ENCODE measurements at places on chromosomes 11 and 22.

- DNase-seq, result peak; percentile 56
Measured at GRCh38 chr22:26592421-26592891, 2.5 kb upstream of the TPST2 start.

GRCh38 chr11:134030853-134031252 lies 38.0 kb upstream of the JAM3 start:
- DNase-seq, result no peak

DNA sequence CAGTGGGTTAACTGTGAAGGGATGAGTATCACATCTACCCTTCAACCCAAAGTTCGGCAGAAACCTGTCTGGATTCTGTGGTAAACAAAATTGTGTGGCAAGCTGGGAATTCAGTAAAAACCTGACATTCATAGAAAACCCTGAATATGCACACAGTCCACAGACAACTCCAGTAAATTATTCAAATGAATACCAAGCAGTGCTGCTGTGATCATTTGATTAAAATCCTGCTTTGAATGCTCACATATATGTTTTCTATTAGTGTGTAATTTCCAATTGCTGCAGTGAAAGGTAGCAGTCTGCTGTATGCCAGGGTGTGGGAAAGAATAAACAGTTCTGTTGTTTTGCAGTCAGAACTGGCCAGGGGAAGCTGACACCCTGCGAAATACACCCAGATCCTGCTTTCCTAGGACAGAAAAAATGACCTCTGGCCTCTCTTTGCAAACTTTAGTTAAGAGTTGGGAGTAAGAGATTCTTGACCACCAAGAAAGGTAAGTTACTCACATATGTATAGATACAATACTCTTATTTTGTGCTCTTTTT lies 217.8 kb downstream of the FAM76B start:
- DNase-seq, result no peak

GRCh38 chr11:64130618-64131017 lies 35.3 kb downstream of the MACROD1 start:
- DNase-seq, result no peak

DNA sequence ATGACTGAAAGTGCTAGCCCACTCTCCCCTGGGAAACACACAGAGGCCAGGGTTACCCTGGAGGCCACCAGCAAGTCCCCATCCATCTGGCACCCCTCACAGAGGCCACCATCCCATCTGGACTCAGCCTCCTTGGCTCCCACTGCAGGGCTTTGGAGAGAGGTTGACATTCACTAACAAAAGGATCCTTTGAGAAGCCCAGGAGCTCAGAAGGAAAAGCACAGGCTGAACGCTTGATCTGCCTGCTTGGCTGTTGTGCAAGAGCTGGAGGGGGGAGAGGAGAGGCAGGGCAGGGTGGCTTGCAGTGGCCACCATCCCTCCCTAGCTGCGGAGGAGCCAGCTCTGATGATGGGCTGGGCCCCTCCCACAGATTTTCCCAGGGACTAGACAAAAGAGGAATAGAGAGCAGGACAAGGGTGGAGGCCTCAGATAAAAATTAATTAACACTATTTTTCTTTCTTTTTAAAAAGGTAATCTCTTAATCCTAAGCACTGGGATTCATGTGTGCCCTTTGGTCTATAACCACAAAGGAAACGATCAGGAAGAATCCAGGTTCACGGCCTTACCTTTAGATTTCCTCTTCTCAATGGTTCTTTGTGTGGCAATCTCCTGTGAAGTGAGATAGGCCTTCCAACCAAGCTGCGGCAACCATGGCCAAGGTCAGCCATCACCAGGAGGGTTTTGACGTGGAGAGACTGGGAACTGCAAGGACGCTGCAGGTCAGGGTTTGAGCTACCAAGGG lies 154.7 kb downstream of the BARX2 start:
- DNase-seq, result no peak

GRCh38 chr11:79471071-79471844 lies 30.4 kb upstream of the TENM4 start:
- no peak for DNase-seq

- DNase-seq, result peak; percentile 31
Measured at GRCh38 chr22:19121631-19122142, 525 bp downstream of the DGCR2 start.

DNA sequence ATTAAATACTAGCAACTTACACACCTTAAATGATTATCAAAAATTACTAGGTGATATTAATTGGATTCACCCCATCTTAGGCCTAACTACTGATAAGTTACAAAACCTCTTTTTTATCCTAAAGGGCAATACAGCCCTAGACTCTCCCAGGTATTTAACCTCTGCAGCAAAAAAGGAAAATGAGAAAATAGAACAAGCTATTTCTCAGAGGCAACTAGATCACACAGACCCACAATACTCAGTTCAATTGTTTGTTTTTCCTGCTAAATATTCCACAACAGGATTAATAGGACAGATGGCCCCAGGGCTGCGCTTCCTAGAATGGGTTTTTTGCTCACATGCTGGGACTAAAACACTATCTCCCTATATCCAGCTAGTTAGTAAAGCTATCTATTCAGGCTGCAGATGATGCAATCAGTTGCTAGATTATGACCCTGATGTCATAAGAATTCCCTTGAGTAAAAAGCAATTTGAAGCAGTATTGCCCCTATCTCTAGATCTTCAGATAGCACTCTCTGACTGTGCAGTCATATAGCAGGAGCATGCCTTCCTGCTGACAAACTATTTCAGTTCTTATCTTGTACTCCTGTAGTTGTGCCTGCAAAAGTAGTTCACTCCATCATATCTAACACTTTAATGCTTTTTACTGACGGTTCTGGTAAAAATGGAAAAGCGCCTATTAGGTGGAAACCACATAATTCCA lies 1595.5 kb upstream of the TENM4 start:
- no peak for DNase-seq

GRCh38 chr22:40410272-40410671 lies 39.9 kb downstream of the SGSM3 start:
- DNase-seq, result no peak

DNA sequence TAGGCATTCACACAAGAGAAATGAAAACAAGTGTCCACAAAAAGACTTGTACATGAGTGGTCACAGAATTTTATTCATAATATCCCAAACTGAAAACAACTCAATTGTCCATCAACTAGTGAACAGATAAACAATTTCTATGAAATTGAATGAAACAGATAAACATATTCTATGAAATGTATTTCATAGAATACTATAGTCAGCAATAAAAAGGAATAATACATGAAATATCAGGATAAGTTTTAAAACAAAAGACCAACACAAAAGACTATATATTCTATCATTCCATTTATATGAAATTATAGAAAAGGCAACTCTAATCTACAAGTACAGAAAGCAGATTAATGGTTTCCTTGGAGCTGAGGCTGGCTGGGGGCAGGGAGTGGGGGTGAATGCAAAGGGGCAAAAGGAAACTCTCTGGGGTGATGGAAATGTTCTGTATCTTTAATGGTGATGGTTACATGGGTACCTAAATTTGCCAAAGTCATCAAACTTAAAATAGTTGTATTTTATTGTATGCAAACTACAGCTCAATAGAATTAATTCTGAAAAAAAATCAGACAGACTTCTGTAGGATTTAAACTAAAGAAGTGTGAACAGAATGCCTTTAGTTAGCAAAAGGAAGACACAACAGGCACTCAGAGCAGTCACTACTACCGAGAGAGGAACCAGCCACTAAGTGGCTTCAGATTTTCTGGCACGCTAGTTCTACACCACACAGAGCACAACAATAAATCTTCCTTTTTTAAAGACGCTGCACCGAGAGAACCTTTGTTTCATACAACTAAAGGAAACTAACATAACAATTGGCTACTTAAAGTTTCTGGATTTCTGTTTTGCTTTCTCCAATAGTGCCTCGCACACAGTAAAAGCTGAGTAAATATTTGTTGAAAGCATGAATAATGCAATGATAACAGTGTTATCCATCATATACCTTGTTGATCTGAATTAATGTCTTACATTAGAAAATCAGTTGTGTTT lies 15.4 kb downstream of the CCDC34 start:
- no peak for DNase-seq

GRCh38 chr11:111082664-111083063 lies 162.9 kb upstream of the POU2AF2 start:
- DNase-seq, result no peak

DNA sequence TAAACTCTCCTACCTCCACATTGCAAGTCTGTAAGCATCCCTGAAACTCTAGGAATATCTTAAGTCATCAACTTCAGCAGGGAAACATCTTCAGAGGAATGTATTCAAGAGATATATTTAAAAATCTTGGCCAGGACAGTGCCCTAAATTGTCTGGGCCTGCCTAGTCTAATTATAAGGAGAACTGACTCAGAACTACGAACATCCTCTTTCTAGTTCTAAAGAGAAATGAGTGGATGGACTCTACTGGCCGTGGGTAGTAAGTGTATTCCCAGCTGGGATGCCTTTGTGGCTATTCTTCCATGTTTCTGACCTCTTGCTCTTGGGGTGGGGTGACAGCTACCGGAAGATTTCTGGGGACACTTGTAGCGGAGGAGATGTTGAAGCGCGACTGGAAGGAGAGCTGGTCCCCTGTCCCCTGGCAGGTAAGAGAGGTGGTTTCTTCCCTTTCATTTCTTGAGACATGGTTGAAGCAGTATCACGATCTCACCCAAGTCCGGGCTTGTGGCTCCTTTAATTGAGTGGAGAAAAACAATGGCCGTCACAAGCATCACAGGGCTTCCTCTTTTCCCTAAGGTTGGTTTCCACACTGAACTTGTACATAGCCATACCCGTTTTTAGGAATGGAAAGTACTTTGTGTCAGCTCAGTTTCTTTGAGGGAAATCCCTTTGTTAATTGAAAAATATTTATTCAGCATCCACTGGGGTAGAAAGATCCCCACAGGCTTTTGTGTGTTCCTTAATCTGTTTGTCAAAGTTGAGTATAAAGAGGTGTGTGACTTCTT lies 97.7 kb upstream of the SORL1-AS1 start:
- DNase-seq, result no peak

GRCh38 chr11:110425751-110426545 lies 3.8 kb upstream of the FDX1 start:
- DNase-seq, result no peak

DNA sequence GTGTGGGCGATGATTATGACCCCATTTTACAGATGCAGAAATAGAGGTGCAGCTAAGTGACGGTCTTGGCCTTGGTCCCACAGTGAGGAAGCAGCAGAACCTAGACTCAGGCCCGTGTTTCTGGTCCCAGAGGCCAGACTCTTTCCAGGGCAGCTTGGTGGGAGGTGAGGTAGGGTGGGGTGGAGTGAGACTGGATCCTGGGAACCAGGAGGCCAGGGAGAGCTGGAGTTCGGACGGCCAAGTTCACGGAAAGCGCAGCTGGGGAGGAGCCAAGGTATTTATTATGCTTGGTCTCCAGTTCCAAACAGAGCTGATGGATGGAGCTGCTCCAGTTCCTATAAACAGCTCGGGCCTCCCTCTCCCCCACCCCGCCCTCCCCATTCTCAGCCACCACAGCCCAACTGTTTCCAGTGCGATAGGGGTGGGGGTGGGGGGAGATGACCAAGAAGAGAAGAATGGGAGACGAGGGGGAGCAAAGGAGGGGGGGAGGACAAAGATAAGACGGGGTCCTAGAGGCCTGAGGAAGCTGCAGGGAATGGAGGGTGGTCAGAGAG lies 16.2 kb downstream of the LRRC32 start:
- no peak for DNase-seq

GRCh38 chr11:118975771-118976709 lies 4.5 kb downstream of the FOXR1 start:
- DNase-seq, result no peak

DNA sequence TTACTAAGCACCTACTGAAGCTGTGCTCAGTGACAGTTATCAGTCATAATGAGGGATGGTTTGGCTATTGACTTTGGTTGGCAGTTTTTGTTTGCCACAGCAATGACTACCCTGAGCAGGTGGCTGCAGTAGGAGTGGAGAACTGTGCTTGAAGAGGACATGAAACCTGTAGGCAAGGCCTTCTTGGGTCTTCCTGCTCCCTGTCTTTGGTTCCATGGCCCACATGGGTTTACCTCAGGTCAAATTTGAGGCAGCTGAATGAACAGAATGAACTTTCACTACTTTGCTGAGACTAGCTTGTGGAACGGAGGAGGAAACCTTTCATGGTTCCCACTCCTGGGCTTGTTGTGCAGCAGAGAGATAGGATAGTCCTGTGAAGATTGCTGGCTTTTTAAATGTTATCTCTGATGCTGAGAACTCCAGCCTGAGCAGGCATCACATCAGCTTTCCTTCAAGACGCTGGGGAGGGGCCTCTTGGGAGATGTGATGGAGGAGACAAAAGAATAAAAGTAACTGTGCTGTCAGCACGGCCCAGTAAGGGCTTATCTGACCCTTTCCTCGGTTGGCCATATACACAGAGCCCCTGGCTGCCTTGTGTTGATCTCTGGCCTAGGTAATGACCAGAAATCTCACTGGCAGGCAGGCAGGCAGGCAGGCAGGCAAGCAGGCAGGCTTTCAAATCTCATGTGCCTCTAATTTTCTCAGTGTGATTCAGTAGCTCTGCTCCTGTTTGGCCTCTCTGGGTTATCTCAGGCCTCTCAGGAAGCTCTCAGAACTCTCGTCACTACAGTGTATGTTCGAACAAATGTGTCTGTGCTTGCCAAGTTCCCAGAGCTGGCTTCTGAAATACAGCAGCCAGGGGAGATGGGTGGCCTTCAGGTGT lies 12.0 kb downstream of the STIM1 start:
- no peak for DNase-seq

Measured in CD4-positive, alpha-beta T cell treated with Interleukin-15 for 1 hour (primary cell).